Osteoblast (primary cell): ENCODE measurements at places on chromosomes 1 and 21. TPM values are rescaled to one million over a fixed set of nuclear protein-coding genes. Genes with fewer than 3 reads are reported as not detected.
A peak's percentile ranks its signal among the peaks of the same experiment; 100 is the strongest.

The ZNF695 gene
- total RNA-seq = 0.72 and 1.2 TPM in 2 replicates

The PADI3 gene
- not detected in 2 replicates for total RNA-seq

The GFI1 gene
- total RNA-seq = under 0.01 TPM in 1 of 2 replicates, not detected in the other

The CFHR5 gene
- total RNA-seq = not detected in 2 replicates

The SPRR5 gene
- total RNA-seq = not detected in 2 replicates

The RNU1-1 gene
- under 0.01 TPM in 1 of 2 replicates, not detected in the other for total RNA-seq

The TRAF3IP3 gene
- not detected in 2 replicates for total RNA-seq

The CCNL2 gene
- total RNA-seq = 138 and 139 TPM in 2 replicates

The OR2L8 gene
- not detected in 2 replicates for total RNA-seq

The HCN3 gene
- total RNA-seq = 2.5 and 2.9 TPM in 2 replicates

The KCNA2 gene
- total RNA-seq = under 0.01 TPM in 1 of 2 replicates, not detected in the other

The DMBX1 gene
- total RNA-seq = not detected in 2 replicates

DNA sequence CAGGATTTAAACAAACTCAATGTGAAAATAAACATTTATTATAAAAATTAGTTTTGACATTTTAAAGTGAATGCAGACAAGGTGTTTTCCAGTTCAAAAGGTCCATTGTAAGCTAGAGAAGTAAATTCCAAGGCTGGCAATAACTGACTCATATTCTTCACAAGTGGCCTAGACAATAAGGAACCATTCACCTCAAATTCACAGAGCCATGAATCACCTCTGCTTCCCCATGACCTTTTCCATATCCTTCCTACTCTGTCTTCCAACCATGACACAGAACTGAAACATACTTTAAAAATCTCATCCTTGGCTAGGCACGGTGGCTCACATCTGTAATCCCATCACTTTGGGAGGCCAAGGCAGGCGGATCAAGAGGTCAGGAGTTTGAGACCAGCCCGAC, 24.8 kb downstream of the F11R start:
- peaks cover 8% of the 10 kb centered on the region for H3K4me1 ChIP-seq
- H3K27ac ChIP-seq = no peak overlapping the region

- no peak overlapping the region for H3K4me3 ChIP-seq
- H3K4me1 ChIP-seq = peaks cover 39% of the 10 kb centered on the region
- no peaks in the 10 kb centered on the region for H3K36me3 ChIP-seq
- peak overlapping the region; percentile 91 for H3K27ac ChIP-seq
- peak; percentile 62 for DNase-seq
Observed at GRCh38 chr21:28227881-28228635, 764.6 kb downstream of the LTN1 start.

DNA sequence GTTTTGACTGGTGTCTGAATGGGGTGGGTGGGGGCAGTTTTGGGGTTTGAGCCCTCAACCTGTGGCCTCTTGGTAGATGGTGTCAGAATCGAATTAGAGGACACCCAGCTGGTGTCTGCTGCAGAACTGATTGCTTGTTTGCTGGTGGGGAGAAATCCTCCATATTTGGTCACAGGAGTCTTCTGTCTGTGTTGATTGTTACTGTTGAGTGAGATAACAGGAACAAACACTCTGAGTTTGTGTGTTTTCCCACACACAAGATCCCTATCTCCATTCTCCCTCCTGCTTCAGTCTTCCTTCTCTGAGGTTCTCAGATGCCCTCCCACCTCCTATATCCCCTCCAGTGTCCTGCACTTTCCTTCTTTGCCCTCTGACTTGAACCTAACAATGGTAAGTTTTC, 19.1 kb upstream of the CGN start:
- no peaks in the 10 kb centered on the region for H3K36me3 ChIP-seq
- H3K27ac ChIP-seq = no peak overlapping the region
- H3K4me3 ChIP-seq = no peak overlapping the region
- peaks cover 11% of the 10 kb centered on the region for H3K27me3 ChIP-seq
- no peak for DNase-seq
- H3K4me1 ChIP-seq = peaks cover 7% of the 10 kb centered on the region

GRCh38 chr1:235930543-235930942, 63.8 kb upstream of the LYST start:
- no peak overlapping the region for H3K27ac ChIP-seq
- no peaks in the 10 kb centered on the region for H3K36me3 ChIP-seq
- H3K27me3 ChIP-seq = no peaks in the 10 kb centered on the region
- no peak overlapping the region for H3K4me3 ChIP-seq
- no peaks in the 10 kb centered on the region for H3K4me1 ChIP-seq

DNA sequence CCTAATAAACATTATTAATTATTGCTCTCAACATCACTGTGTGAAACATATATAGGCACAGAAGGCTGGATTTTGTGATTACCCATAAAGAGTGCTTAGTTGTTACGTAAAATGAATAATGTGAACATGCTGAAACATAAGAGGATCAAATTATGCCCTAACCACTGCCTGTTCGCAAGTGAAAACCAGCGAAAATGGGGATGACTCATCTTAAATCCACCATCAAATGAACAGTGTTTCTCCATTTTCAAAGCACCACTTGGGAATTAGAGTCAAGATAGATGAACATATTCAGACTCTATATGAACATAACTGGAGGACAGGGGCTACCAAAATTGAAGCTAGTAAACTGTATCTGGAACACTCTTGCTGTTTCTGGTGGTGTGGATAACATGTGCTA, 386.2 kb downstream of the HHIPL2 start:
- peaks cover 8% of the 10 kb centered on the region for H3K4me1 ChIP-seq
- no peaks in the 10 kb centered on the region for H3K36me3 ChIP-seq
- no peak overlapping the region for H3K4me3 ChIP-seq
- H3K27ac ChIP-seq = no peak overlapping the region
- H3K27me3 ChIP-seq = no peaks in the 10 kb centered on the region

GRCh38 chr1:88239205-88239604, 444.9 kb upstream of the PKN2 start:
- no peak overlapping the region for H3K4me3 ChIP-seq
- no peaks in the 10 kb centered on the region for H3K36me3 ChIP-seq
- no peaks in the 10 kb centered on the region for H3K4me1 ChIP-seq
- no peak overlapping the region for H3K27ac ChIP-seq
- H3K27me3 ChIP-seq = no peaks in the 10 kb centered on the region

DNA sequence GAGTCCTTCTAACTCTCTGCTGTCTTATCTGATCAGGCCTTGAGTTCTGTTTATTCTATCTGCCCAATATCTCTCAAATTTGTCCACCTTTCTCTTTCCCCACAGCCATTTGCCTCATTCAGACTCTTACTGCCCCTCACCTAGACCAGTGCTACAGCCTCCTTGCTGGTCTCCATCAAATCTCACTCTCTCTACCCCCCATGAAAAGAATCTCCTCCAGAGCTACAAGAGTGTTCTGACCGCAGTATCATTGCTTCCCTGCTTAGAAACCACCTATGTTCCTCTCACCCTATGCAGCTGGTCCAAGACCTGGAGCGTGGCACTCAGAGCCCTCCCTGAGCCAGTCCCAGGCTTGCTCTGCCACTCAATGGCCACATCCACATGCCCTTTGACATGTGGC, 231.0 kb upstream of the JUN start:
- no peaks in the 10 kb centered on the region for H3K27me3 ChIP-seq
- DNase-seq = no peak
- H3K36me3 ChIP-seq = no peaks in the 10 kb centered on the region
- no peak overlapping the region for H3K4me3 ChIP-seq

DNA sequence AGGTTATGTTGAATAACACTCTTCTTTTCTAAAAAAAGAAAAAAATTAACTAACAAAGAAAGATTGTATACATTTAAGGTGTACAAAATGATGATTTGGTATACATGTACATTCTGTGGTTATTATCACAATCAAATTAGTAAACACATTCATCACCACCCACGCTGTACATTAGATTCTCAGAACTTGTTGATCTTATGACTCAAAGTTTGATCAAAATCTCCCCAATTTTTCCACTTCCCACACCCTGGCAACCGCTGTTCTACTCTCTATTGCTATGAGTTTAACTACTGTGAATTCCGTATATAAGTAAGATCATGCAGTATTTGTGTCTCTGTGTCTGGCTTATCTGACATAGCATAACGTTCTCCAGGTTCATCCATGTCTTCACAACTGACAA, 469.5 kb upstream of the CHRM3 start:
- H3K4me1 ChIP-seq = no peaks in the 10 kb centered on the region
- no peak overlapping the region for H3K4me3 ChIP-seq
- no peaks in the 10 kb centered on the region for H3K27me3 ChIP-seq
- no peaks in the 10 kb centered on the region for H3K36me3 ChIP-seq
- no peak overlapping the region for H3K27ac ChIP-seq

GRCh38 chr1:5571438-5571837, 420.8 kb downstream of the NPHP4 start:
- H3K4me3 ChIP-seq = no peak overlapping the region
- no peaks in the 10 kb centered on the region for H3K36me3 ChIP-seq
- H3K4me1 ChIP-seq = no peaks in the 10 kb centered on the region
- H3K27me3 ChIP-seq = no peaks in the 10 kb centered on the region

- H3K4me1 ChIP-seq = peaks cover 29% of the 10 kb centered on the region
- no peaks in the 10 kb centered on the region for H3K27me3 ChIP-seq
- peaks cover 40% of the 10 kb centered on the region for H3K36me3 ChIP-seq
- H3K4me3 ChIP-seq = peak within 1 kb of the TSS; percentile 94
- DNase-seq = peak; percentile 93
- H3K27ac ChIP-seq = peak within 1 kb of the TSS; percentile 95
Observed at GRCh38 chr21:26845066-26845758, at the start of gene ADAMTS1. ADAMTS1 (minus strand) TSS chr21:26845409; CDS start chr21:26844954, 455 bp downstream.

- peak overlapping the region; percentile 80 for H3K27ac ChIP-seq
- H3K4me1 ChIP-seq = peaks cover 18% of the 10 kb centered on the region
- DNase-seq = peak; percentile 36
- no peak overlapping the region for H3K4me3 ChIP-seq
- peaks cover 63% of the 10 kb centered on the region for H3K36me3 ChIP-seq
Observed at GRCh38 chr1:1565340-1565739, 9.3 kb downstream of the SSU72 start.

DNA sequence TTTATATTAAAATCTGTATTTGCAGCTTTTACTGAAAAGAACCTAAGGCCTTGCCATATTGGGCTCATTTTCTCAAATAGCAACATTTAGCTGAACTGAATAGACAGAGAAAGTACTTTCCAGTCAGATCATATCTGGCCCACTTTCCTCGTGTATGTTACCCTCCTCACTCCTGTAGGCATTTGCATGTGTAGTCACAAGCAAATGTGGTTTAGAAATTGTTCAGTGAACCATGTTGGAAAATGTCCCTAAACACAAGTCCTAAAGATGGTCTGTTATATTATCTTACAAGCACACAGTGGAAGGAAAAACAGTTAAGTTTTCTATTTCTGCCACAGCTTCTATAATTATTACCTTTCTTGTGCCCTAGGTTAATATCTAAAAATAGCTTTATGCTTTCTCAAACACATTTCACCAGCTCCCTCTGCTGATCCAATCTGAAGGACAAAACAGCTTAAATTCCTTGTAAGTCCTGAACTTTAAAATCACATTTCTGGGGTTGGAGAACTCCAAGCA, 606 bp upstream of the FMO4 start:
- DNase-seq = no peak
- H3K27ac ChIP-seq = no peak overlapping the region

DNA sequence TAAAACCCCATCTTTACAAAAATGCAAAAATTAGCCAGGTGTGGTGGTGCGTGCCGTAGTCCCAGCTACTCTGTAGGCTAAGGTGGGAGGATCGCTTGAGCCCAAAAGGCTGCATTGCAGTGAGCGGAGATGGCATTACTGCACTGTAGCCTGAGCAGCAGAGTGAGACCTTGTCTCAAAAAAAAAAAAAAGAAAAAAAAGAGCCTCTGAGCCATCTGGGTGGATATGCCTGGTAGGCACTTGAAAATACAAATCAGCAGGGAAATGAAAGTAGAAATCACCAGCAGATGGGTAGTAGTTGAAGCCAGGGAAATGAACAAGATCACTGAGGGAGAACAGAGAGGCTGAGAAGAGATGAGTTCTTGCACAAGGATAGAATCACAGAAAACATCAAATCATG, 131.0 kb upstream of the HMCN1 start:
- no peak overlapping the region for H3K27ac ChIP-seq
- H3K4me1 ChIP-seq = no peaks in the 10 kb centered on the region
- H3K4me3 ChIP-seq = no peak overlapping the region
- no peak for DNase-seq
- no peaks in the 10 kb centered on the region for H3K27me3 ChIP-seq
- H3K36me3 ChIP-seq = no peaks in the 10 kb centered on the region

GRCh38 chr1:185213091-185213490, 56.1 kb downstream of the SWT1 start:
- H3K27ac ChIP-seq = no peak overlapping the region
- H3K27me3 ChIP-seq = no peaks in the 10 kb centered on the region
- DNase-seq = no peak
- peaks cover 4% of the 10 kb centered on the region for H3K4me1 ChIP-seq
- H3K4me3 ChIP-seq = no peak overlapping the region
- H3K36me3 ChIP-seq = no peaks in the 10 kb centered on the region
